Pancreas (tissue), 10 donors: ENCODE measurements at places on chromosomes 7 and 10. TPM values are rescaled to one million over a fixed set of nuclear protein-coding genes. Genes with fewer than 3 reads are reported as not detected.

- H3K27me3 ChIP-seq: no peaks in the 10 kb centered on the region
- no peak overlapping the region for H3K4me3 ChIP-seq
- H3K27ac ChIP-seq: no peak overlapping the region
- H3K4me1 ChIP-seq: peaks cover 6% of the 10 kb centered on the region
- no peaks in the 10 kb centered on the region for H3K36me3 ChIP-seq
These were observed 35.4 kb downstream of the TET1 start for GRCh38 chr10:68595513-68595912.

Gene NANOS1
- polyA plus RNA-seq: 2.2 TPM

Gene HPSE2
- polyA plus RNA-seq: 1.1 TPM

DNA sequence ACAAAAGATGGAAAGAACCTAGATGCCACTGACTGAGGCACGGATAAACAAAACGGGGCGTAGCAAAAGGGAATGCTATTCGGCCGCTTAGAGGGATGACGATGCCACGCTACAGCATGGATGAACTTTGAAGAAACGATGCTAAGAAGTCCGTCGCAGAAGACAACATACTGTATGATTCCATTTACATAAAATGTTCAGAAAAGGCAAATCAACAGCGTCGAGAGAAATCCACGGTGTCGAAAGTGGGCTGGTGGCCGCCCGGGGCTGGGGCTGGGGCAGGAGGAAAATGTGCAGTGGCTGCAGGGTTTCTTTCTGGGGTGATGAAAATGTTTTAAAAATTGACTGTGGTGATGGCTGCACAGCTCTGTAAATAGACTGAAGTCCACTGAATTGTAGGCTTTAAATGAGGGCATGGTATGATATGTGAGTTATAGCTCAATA is 24.1 kb downstream of the GNA12 start:
- H3K27me3 ChIP-seq: no peaks in the 10 kb centered on the region
- H3K4me1 ChIP-seq: peaks cover 26% of the 10 kb centered on the region
- no peaks in the 10 kb centered on the region for H3K36me3 ChIP-seq
- no peak overlapping the region for H3K27ac ChIP-seq
- DNase-seq: no peak
